CD8-positive, alpha-beta memory T cell (primary cell): ENCODE measurements at places on chromosomes 12 and 14.

- peak; percentile 67 for DNase-seq
These were observed 659.5 kb downstream of the TMEM121 start for GRCh38 chr14:106185837-106186233.

- peak; percentile 25 for DNase-seq
These were observed 51.0 kb downstream of the BMAL2 start for GRCh38 chr12:27383429-27384260.

DNA sequence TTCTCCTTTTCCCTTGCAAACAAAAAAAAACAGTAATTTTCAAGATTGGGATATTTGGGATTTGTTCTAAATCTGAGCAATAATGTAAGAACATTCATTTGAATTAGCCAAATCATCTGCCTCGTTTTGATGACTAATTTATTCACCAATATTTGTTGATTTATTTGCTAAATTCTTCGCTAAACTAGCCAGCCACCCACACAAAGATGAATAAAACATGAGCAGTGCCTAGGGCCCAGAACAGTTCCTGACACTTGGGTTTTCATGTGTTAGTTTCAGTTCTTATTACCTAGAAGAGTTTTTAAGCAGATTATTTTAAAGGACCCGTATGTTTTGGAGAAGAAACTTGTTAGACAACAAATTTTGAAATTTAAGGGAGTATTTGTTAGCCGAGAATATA lies 1.4 kb downstream of the ETNK1 start:
- no peak for DNase-seq

- no peak for DNase-seq
These were observed 232.7 kb downstream of the RASSF9 start for GRCh38 chr12:85603556-85603955.

- DNase-seq: no peak
These were observed 6.6 kb upstream of the TCHP start for GRCh38 chr12:109893261-109893995.

DNA sequence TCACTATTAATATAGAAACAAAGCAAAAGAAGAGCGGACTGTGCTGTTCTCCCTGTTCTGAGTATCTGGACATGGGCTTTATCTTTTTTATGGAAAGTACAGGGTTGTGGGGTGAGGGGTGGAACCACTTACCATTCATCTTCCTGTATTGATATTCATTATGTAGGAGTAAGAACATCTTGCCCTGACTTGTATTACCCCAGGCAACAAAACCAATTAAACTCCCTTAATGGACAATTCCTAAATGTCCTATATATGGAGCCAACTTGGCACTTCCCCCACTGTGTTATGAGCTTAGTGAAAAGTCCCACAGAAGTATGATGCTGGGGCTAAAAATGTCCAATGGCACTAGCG lies 139.9 kb upstream of the KRR1 start:
- no peak for DNase-seq

GRCh38 chr12:85951823-85952222 lies 77.7 kb downstream of the NTS start:
- DNase-seq: no peak

- DNase-seq: no peak
These were observed 1888.1 kb upstream of the SEL1L start for GRCh38 chr14:83421711-83422110.
